ENCODE measurements at places on chromosomes 2 and 18.

- DNase-seq: no peak
These were observed 44.6 kb downstream of the TANK start for GRCh38 chr2:161204846-161205245.

DNA sequence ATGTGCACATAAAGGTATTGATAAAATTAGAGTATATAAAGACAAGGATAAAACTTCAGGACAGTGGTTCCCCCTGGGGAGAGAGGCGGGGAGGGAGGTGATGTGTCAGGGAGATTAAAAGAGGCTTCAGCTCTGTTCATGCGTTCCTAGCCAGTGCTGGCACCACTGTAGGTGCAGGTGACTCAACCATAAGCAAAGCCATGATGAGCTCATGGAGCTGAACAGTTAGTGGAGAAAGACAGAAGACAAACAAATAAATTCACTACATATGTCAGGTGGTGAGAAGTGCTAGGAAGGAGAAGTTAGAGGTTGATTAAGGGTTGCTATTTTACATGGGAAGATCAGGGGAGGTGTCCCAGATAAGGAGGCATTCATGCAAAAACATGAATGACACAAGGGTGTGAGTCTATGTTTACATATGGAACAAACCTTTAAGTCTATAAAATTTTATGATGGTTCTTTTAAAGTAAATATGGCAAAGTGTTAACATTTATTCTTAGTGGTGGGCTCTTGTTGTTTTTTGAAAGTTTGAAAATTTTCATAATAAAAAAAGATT lies 136.0 kb downstream of the ANKRD44 start:
- no peak for DNase-seq

DNA sequence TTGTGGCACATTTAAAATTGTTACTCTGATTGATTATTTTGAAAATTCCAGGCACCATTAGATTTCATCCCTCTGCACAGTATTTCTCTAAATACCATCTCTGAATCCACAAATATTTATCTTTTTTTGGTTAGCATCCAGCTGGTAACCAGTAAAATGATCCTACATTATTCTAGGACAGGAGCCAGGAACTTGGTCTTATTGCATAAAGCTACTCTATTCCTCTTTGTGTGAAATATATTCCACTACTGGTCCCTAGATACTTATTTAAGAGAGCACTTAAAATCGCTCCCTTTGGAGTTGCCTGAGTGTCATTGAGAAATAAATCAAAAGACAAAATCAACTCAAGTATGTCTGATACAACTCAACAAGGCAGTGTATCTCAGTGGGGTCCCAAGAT lies 7.4 kb upstream of the MBOAT2 start:
- DNase-seq: no peak

DNA sequence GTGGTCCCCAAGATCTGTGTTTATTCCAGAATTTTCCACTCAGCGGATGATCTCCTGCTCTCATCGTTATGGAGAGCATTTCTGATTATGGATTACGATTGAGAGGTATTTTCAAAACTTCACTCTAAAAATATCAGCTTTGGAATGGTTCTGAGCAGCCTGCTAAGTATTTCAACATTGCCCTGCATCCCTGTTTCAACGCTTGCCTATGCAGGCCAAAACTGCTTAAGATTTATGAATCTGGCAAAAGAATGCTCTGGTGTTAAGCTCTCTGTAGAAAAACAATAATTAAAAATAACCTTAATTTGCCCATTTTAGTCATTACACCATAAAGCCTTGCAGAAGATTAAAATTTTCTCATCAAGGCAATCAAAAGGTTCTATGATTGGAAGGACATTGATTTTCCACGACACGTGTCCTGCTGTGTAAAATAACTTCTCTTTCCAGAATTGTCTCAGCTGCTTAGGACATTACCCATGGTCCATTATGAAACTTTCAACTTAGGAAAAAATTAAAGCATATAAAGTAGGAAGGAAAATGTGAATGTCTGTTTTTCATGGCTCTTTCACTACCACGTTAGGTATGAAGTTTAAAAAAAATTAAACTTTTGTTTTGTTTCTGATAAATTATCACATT lies 229.9 kb downstream of the ACKR3 start:
- no peak for DNase-seq

DNA sequence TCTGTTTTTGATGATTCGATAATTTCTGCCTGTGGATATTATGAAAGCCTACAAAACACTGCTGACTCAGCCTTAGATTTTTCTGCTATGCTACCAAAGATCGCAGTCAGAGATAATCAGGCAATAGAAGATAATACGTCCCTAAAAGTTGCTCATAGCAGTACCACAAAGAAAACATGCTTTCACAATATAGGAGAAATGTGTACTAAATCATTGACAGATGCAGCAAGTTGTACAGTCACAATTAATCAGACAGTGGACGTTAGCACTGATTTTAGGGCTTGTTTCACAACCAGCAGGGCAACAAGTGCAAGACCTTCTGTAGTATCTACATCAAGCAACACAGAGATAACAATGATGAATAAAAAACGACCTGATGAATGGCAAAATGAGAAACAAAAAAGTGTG lies 19.5 kb downstream of the RBM44 start:
- no peak for DNase-seq

DNA sequence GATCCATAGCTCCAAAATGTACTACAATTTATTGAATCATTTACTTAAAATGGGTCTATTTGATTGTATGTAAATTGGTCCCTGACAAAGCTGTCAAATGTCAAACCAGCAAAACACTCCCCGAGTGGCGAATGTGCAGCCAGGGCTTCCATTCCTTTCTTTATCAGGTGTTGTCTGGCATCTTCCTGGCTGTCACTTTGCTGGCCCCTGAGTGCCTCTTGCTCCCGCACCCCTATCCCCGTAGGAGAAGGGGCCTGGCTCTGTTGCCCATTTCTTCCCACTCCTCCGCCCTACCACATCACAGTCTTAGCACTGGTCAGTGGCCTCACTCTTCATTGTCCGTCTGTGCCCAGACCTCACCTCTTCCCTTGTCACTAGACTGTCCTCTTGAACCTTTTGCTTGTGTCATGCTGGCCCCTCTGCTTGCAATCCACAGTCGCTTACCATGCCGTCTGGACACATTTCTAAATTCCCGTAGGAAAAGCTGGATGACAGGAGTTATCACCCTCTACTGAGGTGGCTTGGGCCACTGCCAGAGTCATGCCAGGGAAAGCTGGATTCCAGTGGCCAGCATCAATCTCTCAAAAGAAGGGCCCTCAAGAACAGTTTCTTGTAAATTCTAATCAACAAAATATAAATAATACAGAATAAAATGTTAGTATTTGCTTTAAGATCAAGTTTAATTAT lies 15.4 kb downstream of the UBE2F start:
- DNase-seq: no peak

- DNase-seq: no peak
These were observed 44.7 kb upstream of the FLACC1 start for GRCh38 chr2:201401815-201402214.

GRCh38 chr2:45567974-45568789 lies 42.9 kb downstream of the SRBD1 start:
- DNase-seq: no peak

GRCh38 chr2:119024152-119024551 lies 82.2 kb downstream of the MARCO start:
- DNase-seq: no peak

GRCh38 chr2:15527074-15527739 lies 33.9 kb downstream of the NBAS start:
- no peak for DNase-seq

DNA sequence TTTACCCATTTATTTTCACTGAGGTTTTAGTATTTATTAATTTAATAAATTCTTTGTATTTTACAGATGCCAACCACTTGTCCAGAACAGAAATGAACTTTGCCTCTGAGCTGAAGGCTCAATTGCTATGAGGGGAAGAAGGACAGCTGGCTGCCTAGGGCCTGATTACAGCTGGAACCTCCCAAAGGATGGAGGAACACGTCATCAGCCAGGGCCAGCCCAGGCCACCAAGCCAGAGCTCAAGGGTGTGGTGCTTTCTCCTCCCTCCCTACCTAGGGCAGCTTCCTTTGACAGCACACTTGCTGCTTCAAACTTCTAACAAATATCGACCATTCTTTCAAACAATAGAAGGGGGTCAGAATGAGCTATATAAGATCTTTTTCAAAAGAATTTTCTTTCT lies 19.7 kb upstream of the RIOK3 start:
- DNase-seq: no peak

DNA sequence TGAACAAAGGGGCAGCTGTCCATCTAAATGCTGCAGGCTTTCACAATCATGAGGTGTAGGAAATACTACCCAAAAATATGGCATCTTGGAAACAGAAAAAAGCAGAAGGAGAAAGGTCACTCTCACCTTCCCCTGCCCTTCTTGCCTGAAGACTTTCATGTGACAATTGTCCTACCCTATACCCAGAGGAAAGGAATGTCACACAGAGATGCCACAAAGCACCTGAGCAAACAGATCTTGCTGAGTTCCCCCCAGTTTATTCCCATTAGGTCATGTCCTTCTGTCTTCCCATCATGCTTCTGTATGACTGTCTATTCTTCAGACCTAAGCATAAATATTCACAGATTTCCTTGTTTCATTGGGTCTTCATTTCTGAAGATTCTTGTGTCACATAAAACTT lies 116.6 kb upstream of the MSH6 start:
- no peak for DNase-seq

- DNase-seq: no peak
These were observed 567 bp downstream of the TMEM200C start for GRCh38 chr18:5894611-5895298.

GRCh38 chr18:34942276-34942675 lies 98.9 kb upstream of the MAPRE2 start:
- DNase-seq: no peak

- DNase-seq: no peak
These were observed 4.5 kb upstream of the CRYBA2 start for GRCh38 chr2:218997731-218998130.

DNA sequence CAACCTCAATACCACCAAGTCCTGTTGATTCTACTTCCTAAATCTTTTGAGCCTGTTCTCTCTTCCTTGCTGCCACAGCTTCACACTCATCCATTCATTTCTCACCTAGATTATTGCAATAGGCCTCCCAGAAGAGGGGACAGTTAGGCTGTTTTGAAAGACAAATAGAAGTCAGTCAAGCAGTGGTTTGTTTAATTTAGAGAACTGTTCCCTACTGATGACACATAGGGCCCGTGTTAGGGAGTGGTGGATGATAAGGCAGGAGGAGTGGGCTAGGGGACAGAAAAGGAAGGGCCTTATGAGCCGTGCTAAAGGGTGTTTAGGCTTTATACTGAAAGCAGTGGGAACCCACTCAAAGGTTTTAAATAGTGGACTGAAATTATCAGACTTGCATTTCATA lies 59.6 kb upstream of the ZFP36L2 start:
- DNase-seq: no peak

GRCh38 chr2:128390256-128390990 lies 71.8 kb upstream of the HS6ST1 start:
- DNase-seq: no peak

Data from activated T-cell treated with anti-CD3 and anti-CD28 coated beads, Interleukin-2, amount 50 U/mL, for 4 hours (primary cell).